SHP77 treated with DMSO at 0.1 percent for 48 hours (cell line): ENCODE measurements at places on chromosomes 4 and X.

GRCh38 chrX:23185951-23186350 lies 148.7 kb upstream of the PTCHD1 start:
- DNase-seq = no peak

- no peak for DNase-seq
Observed at GRCh38 chrX:148601034-148601433, 100.6 kb downstream of the AFF2 start.

DNA sequence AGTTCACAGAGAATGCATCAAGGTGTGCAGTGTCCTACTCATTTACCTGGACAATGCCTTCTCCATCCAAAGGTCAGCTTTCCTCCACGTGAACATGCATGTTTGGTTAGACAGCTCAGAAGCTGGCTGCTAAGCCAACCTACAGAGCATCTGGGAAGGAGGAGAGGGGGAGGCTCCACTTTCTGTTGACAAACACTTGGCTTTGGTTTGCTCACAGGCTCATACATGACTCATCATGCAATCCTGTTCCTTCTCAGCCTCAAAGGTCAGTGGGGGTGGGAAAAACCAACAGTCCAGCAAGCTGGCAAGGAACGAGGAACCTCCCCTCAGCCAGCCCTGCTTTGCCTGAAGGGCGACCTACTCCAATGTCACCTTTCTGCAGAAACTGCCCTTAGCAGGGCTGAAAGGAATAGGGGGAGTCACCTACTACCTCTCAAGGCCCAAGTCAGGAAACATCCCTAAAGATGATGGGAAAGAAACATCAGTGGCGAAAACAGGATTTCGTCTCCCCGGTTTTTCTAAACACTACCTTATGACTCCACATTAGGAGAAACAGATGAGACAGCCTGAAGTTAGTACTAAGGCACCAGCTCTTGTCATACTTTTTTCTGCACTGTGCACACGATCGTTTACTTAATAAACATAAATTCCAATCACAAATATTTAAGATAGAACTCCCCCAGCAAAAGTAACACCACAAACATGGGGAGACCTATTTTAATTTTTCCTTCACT lies 37.9 kb downstream of the RELL1 start:
- DNase-seq = peak; percentile 10

DNA sequence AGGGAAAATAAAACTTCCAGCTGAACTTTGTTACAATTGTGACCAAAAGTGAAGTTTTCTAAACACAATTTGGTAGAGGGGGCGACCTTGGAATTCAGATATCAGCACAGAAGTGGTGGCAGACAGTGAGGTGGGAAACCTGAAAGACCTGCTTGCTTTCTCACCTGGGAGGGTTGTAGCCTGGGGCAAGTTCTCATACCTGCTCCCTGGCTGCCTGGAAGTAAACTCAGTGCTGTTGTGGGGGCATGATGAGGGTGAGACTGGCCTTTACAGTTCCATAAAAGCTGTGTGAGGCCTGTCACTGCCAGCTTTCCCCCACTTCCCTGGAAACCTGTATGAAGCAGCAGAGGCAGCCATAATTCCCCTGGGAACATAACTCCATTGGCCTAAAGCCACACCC lies 1180.2 kb downstream of the FAM133A start:
- DNase-seq = no peak

DNA sequence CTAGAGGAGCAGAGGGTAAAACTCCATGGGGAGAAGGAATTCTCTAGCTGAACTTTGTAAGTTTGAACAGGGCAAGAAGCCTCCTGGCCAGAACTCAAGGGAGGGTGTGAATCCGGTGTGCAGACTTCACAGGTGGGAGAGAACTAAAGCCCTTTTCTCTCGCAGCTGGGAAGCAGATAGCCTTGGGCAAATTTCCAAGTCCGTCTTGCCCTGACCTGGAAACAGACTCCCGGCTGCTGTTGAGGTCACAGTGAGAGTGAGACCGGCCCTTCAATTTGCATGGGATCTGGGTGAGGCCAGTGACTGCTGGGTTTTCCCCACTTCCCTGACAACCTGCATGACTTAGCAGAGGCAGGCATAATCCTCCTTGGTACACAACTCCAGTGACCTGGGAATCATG lies 94.5 kb upstream of the ZNF827 start:
- DNase-seq = no peak

DNA sequence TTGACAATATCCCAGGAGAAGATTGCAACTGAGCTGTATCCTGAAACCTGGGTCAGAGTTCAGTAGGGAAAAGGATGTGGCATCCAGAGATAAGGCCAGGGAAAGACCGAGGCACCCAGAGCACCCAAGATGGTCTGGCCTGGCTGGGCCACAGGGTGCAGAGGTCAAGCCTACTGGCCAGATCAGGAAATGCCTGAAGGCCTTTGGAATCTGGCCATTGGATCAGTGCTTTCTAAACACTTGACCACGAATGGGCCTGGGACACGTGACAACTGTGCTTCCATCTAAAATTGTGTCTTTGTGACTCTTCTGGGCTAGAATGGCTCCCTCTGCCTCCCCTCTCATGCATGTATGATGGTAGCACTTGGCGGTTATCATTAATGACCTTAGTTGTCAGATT lies 316.9 kb downstream of the EVC2 start:
- no peak for DNase-seq

GRCh38 chr4:121140716-121141460 lies 23.2 kb downstream of the TNIP3 start:
- DNase-seq = no peak

GRCh38 chrX:149699761-149700160 lies 12.1 kb upstream of the MAGEA11 start:
- DNase-seq = no peak

GRCh38 chr4:153787061-153787560 lies 1.8 kb downstream of the SFRP2 start:
- DNase-seq = no peak

- no peak for DNase-seq
Observed at GRCh38 chrX:134240209-134240608, 3.2 kb downstream of the CCDC160 start.

- DNase-seq = no peak
Observed at GRCh38 chr4:133316909-133317308, 167.8 kb downstream of the PCDH10 start.

DNA sequence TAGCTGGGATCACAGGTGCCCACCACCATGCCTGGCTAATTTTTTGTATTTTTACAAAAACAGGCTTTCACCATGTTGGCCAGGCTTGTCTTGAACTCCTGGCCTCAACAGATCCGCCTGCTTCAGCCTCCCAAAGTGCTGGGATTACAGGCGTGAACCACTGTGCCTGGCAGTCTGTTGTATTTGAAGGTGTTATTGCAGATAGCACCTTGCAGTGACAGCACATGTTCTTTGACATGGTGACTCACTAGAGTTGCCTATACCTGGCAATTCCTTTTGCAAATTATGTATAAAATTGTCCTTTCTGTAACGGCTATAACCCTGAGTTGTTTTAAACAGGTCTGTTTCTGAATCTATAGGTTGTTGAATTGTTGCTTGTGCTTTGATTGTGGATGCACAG lies 7.9 kb downstream of the OGT start:
- DNase-seq = no peak

GRCh38 chrX:154097003-154097588 lies 421 bp downstream of the MECP2 start:
- no peak for DNase-seq

GRCh38 chrX:79176028-79176427 lies 31.5 kb downstream of the GPR174 start:
- no peak for DNase-seq

GRCh38 chrX:134671294-134671693 lies 13.0 kb upstream of the PLAC1 start:
- no peak for DNase-seq

- no peak for DNase-seq
Observed at GRCh38 chrX:1391707-1392375, at the start of gene SLC25A6. Gene SLC25A6, minus strand, starts transcription at chrX:1392113. Its CDS starts 104 bp downstream, at chrX:1392009.

- DNase-seq = no peak
Observed at GRCh38 chr4:6795821-6796220, 13.3 kb downstream of the KIAA0232 start.

- DNase-seq = no peak
Observed at GRCh38 chrX:134990801-134991481, at the start of gene SMIM10. Gene SMIM10, plus strand, starts transcription at chrX:134990991. Its CDS starts 105 bp downstream, at chrX:134991096.

DNA sequence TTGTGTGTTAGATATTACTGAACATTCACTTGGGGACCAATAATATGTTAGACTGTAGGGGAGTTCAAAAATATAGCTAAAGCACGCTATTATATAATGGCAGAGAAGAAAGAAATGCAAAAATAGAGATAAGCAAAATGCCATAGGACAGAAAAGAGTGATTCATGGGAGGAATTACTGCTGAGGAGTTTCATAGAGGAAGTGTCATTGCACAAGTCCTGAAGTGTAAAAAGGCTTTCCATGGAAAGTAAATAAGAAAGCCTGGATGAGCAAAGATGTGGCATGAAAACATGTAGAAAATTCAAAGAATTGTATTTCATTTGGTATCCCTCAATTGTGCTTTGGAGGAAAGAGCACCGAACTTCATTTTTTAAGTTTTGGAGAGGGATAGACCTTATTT lies 14.5 kb downstream of the HMGB2 start:
- DNase-seq = no peak

GRCh38 chr4:146349306-146349705 lies 135.0 kb downstream of the REELD1 start:
- no peak for DNase-seq

GRCh38 chrX:136779346-136779781 lies 1.4 kb downstream of the ARHGEF6 start:
- DNase-seq = no peak

DNA sequence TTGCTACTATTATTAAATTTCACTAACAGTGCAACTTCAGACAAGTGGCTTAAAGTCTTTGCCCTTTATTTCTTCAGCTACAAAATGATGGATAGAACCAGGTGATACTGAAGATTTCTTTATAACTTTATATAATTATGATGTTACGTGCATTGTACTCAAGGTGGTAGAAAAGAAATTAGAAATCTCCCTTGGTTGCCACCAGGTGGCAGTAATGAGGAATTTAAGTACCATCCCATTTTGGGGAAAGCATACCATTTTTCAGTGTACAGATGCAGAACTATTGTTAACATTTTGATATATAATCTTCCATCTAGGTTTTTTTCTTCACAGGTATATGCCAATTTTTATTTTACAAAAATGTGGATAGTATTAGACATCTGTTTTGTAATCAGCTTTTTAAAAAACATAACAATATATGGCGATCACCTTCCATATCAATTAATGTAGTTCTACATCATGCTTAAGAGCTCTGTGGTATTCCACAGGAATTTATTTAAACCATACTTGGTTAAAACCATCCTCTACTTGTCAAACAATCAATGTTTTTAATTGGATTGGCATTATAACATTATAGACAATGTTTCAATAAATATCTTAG lies 37.7 kb upstream of the RAB33B start:
- peak; percentile 2 for DNase-seq

- DNase-seq = no peak
Observed at GRCh38 chr4:154574311-154574710, 11.5 kb downstream of the FGB start.

DNA sequence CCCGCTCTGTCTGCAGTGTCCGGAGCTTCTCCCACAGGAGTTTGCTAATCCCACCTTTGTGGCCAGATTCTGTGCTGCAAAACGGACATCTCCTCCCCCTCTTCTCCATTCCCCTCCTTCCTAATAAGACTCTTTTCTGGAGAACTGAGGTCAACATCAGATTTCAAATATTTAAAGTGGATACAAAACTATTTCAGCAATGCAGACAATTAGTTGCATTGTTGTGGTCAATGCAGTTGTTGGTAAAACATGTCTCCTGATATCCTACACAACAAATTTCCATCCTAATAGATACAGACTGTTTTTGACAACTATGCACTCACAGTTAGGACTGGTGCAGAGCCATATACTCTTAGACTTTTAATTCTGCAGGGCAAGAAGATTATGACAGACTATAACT lies 5.1 kb upstream of the MCUB start:
- DNase-seq = no peak

GRCh38 chrX:15395789-15396188 lies 11.6 kb upstream of the VEGFD start:
- DNase-seq = no peak

DNA sequence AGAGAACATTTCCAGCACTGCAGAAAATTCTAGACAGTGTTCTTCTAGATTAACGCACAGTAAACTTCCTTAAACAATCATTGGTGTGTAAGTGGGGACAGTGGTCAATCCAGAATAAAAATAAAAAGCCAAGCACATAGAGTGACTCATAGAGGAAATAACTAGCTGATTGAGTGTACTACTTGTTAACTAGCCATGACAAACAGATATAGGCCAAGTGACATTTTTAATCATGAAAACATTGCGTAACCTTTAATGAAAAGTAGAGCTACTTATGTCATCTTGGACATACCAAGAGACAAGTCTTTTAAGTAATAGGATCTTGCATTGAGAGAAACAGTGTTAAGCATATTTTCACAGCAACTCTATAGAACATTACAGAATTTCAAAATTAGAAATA lies 233.9 kb upstream of the MAB21L2 start:
- DNase-seq = no peak

DNA sequence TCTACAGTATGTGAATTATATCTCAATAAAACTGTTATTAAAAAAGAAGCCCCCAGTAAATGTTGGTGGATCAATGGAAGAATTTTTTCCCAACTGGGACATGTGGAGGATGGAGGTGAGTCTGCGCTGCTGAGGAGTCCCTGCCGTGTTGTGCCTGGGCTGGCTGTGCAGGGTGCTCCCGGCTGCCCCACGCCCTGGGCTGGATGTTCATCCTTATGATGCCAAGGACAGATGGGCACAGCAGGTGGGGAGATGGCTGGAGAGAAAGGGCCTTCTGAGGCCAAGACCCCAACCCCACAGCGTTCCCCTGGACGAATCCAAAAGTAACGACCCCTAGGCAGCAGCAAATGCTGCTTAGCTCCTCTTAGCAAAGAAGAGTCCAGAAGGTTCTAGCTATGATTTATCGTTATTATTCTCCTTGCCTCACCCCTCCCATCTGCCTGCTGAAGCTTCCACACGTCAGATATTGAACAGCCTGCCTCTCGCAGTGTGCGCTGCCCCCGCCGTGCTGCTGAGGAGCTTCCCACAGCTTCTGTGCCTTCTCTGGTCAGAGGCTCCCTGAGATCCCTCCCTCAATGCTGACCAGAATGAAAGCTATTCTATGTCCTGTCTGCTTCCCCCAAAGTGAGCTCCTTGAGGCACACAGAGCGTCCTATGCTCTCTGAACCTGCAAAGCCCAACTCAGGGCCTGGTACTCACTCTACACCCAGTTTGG lies 26.5 kb downstream of the HMX1 start:
- no peak for DNase-seq

DNA sequence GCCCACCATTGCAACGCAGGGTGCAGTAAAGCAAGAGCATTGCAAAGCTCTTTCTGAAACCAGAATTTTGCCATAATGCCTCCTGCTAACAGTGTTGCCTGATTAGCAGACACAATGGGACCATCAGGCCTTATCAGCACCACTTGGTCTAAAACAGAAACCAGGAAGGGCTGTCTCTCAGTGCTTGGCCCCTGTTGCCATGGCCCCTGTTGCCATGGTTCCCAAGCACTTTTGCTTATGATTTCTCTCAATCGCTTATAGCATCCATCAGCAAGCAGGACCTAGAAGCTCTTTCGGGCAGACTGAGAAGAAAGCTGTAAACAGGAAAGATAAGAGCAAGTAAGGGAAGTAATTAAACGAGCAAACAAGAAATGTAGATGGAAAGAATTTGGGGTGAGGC lies 36.8 kb downstream of the RTL5 start:
- DNase-seq = no peak
